ENCODE measurements at places on chromosomes 6 and 20.

GRCh38 chr6:134446218-134446848 lies 128.4 kb upstream of the SGK1 start:
- DNase-seq, result no peak

DNA sequence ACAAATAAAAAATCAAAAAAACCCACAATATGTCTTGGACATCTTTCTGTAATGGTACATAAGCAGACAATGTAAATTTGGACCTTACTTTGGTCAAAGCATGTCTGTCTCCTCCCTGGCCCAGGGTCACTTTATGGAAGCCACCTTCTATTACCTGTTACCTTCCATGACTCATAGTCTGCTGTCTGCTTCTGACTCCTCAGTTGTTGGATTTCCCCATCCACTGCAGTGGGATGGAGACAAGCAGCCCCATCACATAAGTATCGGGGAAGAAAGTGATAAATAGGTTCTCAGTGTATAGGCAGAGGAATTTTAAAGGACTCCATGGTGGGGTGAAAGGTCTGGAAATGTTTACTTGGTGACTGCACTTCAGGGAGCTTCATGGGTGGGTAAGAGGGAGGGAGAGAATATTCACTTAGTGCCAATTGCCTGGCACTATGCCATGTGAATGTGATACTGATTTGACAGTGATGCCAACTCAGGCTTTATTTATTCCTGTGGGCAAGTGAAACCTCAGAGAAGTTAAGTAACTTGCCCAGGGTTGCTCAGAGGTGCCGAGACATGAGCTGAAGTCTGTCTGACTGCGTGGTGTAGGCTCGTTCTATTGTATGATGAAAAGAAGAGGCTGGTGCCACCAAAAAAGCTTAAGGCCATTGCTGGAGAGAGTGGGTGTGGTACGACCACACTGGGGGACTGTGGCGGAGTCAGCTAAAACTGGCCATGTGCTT lies 175.6 kb upstream of the RNF24 start:
- no peak for DNase-seq

DNA sequence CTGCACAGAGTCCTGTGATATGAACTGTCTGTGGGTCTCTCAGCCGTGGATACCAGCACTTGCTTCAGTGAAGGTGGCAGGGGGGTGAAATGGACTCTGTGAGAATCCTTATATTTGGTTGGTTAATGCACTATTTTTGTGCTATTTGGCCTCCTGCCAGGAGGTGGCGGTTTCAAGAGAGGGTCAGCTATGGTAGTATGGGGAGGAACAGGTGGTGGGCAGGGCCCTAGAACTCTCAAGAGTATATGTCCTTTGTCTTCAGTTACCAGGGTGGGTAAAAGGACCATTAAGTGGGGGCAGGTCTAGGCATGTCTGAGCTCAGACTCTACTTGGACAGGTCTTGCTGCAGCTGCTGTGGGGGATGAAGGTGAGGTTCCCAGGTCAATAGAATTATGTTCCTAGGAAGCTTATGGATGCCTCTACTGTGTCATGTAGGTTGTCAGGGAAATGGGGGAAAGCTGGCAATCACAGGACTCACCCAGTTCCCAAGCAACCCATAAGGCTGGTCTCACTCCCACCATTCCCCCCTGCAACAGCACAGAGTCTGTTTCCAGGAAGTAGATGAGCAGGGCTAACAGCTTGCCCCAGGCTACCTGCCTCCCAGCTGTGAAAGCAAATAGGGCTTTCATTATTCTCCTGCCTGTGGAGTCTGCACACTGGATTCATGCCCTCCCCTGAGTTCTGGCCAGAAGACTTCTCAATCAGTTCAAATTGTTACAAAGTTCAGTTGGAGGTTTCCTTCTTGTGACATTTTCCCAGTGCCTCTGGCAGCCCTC lies 56.8 kb upstream of the PHIP start:
- no peak for DNase-seq

- no peak for DNase-seq
Observed at GRCh38 chr6:124812067-124812466, 150.2 kb upstream of the RNF217 start.

DNA sequence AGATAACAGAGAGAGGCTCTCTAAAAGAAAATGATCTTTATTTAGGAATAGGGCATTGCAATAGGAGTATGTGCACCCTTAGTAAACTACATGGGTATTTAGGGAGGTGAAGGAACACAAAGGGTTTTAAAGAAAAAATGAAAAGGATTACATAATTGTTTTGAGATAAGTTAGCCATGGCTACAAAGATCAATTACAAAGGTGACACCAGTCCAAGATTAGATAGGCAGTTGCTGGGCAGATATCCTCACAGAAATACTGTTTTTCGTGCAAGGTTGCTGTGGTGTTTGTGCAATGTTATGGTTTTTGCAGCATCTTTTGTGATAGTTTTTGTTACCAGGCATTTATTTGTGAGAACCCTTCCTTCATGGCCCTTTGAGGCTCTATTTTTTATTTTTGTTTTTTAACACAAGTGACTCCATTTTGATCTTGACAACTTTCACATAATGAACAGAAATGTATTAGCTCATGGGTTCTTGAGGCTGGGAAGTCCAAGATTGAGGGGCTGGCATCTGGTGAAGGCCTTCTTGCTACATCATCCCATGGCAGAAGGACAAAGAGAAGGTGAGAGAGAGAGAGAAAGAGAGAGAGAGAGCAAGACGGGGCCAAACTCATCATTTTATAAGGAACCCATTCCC lies 5.6 kb upstream of the CCNC start:
- no peak for DNase-seq

- no peak for DNase-seq
Observed at GRCh38 chr20:62372042-62372993, 5.2 kb upstream of the LAMA5 start.

DNA sequence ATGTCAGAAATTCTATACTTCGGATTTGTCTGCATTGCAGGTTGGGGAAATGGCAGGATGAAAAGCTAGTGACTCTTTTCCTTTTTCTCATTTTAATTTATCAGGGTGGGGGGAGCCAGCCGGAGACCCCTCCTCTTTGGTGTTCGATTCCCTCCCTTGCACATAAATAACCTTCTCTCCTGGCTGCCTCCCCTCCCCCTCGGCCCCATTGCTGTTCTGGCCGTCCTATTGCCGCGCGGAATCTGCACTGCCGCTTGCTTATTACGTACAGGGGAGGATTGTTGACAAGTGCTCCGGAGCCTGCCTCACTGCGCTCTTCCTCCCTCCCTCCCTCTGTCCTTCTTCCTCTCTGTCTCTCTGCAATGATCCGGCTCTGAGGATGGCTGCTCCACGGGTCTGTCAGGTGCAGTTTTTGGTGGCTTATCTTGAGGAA lies 154.7 kb downstream of the JARID2 start:
- DNase-seq, result peak; percentile 68

DNA sequence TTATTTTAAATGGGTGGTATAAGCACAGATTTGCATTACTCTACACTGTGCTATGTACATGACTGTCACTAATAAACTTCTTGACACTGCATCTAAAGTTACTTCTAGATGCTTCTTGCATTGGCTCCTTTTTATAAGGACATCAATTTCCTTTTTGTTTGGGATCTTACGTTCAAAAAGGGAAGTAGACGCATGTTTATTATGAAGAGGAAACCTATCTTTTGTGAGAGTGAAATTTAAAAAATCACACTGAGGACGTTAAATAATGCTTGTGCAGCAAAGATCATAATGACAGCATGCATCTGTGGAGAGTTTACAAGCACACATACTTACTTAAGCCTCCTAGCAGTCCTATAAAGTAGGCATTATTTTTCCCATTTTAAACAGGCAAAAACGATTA lies 479.5 kb downstream of the CD83 start:
- no peak for DNase-seq

GRCh38 chr6:32375739-32376529 lies 4.2 kb upstream of the TSBP1 start:
- DNase-seq, result no peak

DNA sequence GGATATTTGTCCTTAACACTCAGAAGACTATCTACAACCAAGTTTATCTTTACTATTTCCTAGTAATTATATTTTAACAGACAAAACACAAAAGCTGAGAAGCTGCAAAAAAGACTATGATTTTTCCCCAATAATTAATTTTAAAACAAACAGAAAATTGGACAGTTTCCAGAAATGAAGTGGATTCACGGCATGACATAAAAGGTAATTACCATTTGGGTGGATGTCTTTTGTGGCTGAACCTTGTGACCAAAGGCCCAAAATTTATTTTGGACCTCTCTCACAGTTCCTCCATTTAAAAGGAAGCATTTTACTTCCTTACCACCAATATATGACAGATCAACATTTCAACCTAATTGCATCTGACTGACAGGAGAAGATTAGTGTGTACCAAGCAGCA lies 90.2 kb downstream of the GMDS start:
- no peak for DNase-seq

- no peak for DNase-seq
Observed at GRCh38 chr20:46364670-46365486, 41.5 kb downstream of the ELMO2 start.

GRCh38 chr20:49394264-49394663 lies 88.2 kb downstream of the KCNB1 start:
- no peak for DNase-seq

GRCh38 chr20:41615676-41616075 lies 2.5 kb downstream of the CHD6 start:
- no peak for DNase-seq

DNA sequence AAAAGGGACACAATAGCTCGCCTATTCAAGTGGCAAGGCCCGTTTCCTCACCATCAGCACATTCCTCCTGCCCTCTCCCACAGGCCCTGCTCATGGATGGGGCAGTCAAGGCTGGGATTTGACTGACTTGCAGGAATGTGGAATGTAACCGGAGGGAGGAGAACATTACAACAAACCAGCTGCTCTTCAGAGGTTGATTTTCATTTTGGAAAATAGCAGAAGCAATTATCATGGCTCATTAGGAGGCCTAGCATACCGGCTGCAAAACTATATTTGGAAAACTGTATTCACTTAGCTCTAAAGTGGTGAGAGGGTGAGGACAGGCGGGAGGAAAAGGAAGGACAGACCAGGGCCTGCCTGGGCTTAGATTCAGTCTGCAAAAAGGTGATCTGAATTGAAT lies 283.7 kb downstream of the CD83 start:
- DNase-seq, result no peak

- no peak for DNase-seq
Observed at GRCh38 chr6:48525849-48526248, 414.9 kb upstream of the PTCHD4 start.

- no peak for DNase-seq
Observed at GRCh38 chr6:12331951-12332749, 42.0 kb downstream of the EDN1 start.

GRCh38 chr6:142952614-142953013 lies 7.6 kb upstream of the HIVEP2 start:
- DNase-seq, result peak; percentile 44

DNA sequence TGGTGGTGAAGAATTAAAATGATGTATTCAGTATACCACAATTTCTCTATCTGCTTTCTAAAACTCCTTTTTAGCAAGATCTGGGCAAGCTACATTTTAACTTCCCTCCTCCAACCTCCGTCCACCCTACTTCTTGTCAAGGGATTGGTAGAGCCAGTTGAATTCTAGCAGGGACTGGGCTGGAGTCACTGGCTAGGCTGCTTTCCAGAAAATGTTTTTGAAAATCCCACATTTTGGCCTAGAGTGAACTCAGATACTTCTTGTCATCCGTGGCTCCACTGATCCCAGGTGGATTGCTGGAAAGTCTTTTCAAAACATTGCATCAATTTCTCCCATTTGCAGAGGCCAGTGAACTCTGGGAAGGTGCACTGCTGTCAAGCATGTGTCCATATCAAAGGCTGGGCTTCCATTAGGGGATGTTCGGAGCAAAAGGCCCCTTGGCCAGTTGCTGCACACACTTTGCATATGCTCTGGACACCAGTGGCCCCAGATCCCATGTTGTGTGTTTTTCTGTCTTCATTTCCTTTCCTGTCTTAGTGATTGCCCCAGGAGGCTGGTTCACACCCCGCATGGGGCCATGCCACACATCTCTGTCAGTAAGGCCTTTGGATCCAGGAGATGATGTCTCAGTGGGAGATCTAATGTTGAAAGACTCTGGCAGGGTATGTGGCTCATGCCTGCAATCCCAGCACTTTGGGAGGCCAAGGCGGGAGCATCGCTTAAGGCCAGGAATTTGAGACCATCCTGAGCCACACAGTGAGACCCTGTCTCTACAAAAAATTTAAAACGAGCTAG lies 11.3 kb upstream of the KCNK16 start:
- DNase-seq, result no peak

GRCh38 chr6:2733324-2733723 lies 17.4 kb downstream of the MYLK4 start:
- no peak for DNase-seq

DNA sequence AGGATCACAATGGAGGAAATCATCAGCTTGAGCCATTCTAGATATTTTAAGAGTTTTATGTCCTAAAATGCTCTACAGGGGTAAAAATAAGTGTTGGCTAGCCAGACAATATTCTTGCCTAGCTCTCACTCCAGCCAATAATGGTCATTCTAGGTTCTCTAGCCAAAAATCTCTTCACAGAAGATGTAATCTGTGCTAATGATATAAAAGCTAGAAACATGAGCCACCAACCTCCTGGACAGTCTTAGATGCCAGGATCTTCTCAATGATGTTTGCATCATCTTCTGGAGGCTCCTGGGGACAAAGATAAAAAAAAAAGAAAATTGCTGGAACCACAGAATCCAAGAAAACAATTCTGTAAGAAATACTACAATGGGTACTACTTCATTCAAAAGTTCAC lies 119.1 kb downstream of the CHD6 start:
- DNase-seq, result no peak

GRCh38 chr6:168990019-168990751 lies 263.5 kb downstream of the THBS2 start:
- DNase-seq, result no peak

DNA sequence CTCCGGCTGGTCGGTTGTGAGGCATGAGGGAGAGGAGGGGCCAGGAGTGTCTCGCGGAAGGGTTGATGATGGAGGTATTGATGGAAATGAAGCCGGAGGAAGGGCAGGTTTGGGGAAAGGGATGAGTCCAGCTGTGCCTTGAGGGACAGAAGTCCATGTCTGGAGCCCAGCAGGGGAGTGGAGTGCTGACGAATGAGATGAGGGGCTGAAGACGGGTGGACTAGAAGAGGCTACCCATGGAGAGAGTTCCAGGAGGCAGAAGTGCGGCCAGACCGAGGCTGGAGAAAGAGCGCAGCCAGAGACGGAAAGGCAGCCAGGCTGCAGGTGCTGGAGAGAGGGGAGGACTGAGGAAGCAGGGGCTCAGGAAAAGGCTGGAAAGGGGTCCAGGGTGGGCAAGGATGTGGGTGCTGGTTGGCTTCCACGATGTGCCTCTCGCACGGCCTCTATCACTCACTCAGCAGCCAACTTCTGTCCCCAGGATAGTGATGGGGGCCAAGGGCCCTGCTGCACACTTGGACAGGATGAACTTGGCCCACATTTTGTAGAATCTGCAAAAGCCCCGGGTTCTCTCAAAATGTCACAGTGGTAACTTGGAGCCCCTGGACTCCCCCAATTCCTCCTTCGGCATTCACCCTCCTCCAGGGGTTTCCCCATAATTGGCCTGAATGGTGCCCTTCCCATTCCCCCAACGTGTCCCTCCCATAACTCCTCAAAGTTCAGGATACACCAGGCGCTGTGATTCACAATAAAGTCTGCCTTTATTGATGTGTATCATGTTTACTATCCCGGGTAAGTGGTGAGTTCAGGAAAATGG lies 627 bp upstream of the EIF6 start:
- DNase-seq, result no peak

GRCh38 chr20:59458645-59459044 lies 145.7 kb upstream of the PHACTR3 start:
- no peak for DNase-seq

Data from D341Med (cell line).